Fibroblast of lung (primary cell): ENCODE measurements at places on chromosomes 1 and 21. TPM values are rescaled to one million over a fixed set of nuclear protein-coding genes. Genes with fewer than 3 reads are reported as not detected.

DNA sequence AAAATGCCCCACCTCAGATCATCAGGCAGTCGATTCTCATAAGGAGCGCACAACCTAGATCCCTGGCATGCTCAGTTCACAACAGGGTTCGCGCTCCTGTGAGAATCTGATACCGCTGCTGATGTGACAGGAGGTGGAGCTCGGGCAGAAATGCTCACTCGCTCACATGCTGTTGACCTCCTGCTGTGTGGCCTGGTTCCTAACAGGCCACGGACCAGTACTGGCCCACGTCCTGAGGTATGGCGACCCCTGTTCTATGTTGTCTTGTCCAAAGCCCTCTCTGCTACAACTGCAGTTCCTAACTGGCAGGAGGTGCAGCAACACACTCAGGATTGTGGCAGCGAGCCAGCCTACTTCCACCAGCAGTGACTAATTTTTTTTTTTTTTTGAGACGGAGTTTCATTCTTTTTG, 70.6 kb downstream of the CLSTN1 start:
- H3K4me3 ChIP-seq = no peak overlapping the region
- H3K27ac ChIP-seq = no peak overlapping the region
- peaks cover 4% of the 10 kb centered on the region for H3K36me3 ChIP-seq

DNA sequence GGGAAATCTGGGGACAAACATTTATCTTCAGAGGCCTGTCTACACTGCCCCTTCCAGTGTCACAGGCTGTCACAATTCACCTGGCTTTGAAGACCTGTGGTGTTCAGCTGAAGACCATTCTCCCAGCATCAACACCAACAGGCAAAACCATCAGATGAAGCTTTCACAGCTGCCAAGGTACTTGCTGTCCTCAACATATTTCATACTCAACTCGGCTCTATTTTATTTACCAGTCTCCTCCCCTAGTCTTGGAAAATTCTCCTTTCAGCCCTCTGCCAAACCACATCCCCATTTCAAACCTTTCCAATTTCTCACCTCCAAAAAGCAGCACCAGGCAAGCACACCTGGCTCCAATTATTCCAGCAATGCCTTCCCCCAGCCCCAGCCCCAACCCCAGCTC, 108.8 kb downstream of the TGFBR3 start:
- no peak overlapping the region for H3K27ac ChIP-seq
- peaks cover 7% of the 10 kb centered on the region for H3K4me1 ChIP-seq
- H3K27me3 ChIP-seq = no peaks in the 10 kb centered on the region
- no peak for DNase-seq
- H3K4me3 ChIP-seq = no peak overlapping the region
- H3K36me3 ChIP-seq = no peaks in the 10 kb centered on the region

GRCh38 chr1:147579532-147579931, 38.2 kb downstream of the BCL9 start:
- no peak overlapping the region for H3K4me3 ChIP-seq
- no peak overlapping the region for H3K27ac ChIP-seq
- H3K4me1 ChIP-seq = no peaks in the 10 kb centered on the region
- peak; percentile 78 for DNase-seq
- no peaks in the 10 kb centered on the region for H3K27me3 ChIP-seq

DNA sequence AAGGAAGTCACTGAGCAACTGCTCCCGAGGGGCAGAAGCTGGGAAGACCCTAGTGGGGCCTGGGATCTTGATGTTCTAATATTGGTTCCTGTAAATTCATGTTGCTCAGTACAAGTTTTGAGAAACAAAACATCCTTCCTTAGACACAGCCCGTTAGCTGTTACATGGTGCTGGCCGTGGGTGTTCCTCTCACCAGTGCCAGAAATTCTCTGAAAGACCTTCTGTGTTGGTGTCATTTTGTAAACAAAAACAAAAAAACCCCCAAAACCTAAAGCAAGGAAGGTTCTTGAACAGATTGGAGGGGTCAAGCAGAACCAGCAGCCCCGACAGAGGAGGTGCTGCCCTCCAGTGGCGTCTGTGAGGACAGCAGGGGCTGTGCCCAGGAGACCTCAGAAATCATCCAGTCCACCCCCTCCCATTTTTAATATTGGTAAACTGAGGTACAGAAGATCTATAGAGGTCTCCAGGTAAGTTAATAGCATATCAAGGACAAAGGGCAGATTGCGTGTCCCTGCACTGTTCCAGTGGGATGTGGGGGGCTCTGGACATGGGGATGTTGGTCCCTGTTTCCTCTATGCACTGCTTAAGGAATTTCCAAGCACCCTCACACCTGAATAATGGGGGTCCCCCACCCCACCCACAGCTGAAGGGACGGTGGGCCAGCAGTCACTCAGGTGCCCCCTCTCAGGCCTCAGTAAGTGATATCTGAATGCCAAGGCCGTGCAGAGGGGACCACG, 38.2 kb downstream of the SLC2A7 start:
- no peaks in the 10 kb centered on the region for H3K36me3 ChIP-seq
- no peaks in the 10 kb centered on the region for H3K4me1 ChIP-seq
- no peaks in the 10 kb centered on the region for H3K27me3 ChIP-seq

- no peak for DNase-seq
- H3K4me1 ChIP-seq = no peaks in the 10 kb centered on the region
- H3K36me3 ChIP-seq = no peaks in the 10 kb centered on the region
- H3K4me3 ChIP-seq = no peak overlapping the region
- H3K27me3 ChIP-seq = no peaks in the 10 kb centered on the region
Measured at GRCh38 chr1:180964595-180964994, 51.9 kb downstream of the KIAA1614 start.

SDC3 gene
- 25.9 and 32.9 TPM in 2 replicates for total RNA-seq
